ENCODE measurements at places on chromosomes 3 and 15.

DNA sequence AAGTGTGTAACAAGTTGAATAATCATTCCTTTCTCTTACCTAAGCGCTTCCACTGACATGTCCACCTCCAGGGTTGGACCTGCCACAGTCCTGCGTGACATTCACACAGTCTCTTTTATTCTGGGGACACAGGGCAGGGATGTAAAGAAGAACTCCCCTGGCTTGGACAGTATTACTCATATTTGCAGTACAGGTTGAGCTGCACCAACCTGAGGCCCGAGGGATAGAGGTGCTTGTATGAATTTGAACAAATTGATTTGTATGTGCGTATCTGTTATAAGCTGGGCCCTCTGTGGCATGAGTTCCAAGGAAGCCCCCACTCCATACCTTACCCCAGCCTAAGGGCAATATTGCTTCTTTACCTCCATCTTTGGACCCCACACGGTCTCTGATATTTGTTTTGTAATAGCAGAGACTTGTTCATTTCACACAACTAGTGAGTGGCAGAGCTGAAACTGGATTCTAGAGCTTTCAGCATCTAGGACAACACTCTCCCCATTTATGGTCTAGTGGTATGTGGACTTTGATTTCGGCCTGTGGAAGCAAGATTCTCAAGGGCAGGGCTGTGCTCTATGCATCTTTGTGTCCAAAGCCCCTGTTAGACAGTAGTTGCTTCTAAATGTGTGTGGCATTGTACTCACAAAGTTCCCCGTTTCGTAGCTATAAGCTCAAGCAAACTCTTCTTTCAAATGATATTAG, 39.2 kb downstream of the FAH start:
- DNase-seq: no peak

DNA sequence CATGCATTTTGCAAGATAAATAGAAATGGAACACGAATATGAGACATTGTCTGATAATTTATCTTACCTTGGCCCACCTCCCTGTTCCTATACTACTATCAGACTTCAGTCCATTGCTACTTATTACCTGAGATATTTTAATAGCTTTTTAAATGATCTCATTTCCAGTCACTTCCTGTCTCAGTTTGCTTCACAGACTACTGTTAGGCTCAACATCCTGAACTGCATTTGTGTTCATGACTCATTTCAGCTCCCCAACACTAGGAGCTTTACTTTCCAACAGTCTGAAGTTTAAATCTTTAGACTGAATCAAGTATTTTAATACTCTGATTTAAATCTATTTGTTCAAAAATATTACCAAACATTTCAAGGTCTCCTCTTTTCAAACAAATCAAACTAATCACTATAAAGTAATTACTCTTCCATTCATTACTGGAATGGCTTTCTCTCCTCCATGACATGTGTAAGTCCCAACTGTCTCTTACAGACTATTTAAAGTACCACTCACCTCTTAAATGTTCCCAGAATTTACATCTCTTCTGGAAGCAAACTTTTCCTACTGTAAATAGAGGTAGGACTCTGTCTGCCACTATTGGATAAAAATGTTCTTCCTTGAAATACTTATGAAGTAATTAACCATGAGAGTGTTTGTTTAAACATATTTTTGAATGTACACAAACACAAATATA, 1277.6 kb downstream of the ZPLD1 start:
- DNase-seq: no peak

DNA sequence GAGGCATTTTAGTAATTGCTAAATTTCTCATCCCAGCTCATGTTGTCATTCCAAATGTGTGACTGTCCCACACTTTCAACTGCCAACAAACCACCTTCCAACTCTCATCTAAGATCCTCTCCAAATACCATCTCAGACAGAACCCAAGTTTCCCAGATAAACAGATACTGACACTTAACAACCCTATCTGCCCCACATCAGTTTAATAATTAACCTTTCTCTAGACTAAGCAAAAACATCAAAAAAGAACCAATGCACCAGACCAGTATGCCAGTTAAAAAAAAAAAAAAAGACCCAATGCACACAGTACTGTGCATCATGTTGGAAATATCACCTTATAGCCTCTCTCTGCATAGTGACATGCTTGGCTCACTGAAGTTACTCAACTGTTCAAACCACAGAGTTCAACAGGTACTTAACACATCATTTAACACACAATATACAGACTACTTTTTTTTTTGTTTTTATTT, 5.5 kb downstream of the SFMBT1 start:
- no peak for DNase-seq

DNA sequence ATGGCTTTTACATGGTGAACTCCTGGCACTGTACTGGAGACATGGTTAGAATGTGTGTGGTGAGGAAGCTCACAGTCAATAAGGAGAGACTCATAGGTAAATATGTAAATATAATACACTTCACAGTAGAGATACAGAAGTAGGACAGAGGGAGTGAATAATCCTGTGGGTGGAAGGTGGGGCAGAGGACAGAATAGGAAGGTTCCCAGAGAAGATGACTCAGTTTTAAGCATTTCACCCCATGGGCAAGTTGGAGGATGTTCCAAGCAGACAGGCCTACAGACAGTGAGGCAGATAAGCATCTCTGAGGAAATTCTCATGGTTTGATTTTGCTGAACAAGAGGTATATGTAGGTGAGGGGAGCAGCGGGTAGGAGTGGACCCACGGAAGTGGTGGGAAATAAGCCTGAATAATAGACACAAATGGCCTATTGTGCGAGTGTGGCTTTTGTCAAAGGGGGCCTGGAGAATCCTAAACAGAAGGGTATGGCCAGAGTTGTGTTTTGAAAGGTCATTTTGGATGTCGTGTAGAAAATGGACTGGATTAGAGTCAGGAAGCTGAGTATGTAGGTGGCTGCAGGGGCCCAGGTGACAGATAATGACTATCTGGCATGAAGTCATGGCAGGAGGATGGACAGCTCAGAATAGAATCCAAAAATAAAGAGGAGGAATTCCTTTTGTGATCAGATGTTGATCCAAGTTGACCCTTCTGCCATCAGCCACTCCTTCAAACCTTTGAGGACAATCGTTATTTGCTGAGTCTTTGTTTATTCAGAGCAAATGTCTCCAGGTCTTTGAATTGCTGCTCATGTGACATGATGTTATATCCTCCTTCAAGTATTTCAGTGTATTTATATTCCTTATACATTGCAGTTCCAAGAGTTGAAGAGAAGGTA, 97.3 kb upstream of the THRB start:
- no peak for DNase-seq

DNA sequence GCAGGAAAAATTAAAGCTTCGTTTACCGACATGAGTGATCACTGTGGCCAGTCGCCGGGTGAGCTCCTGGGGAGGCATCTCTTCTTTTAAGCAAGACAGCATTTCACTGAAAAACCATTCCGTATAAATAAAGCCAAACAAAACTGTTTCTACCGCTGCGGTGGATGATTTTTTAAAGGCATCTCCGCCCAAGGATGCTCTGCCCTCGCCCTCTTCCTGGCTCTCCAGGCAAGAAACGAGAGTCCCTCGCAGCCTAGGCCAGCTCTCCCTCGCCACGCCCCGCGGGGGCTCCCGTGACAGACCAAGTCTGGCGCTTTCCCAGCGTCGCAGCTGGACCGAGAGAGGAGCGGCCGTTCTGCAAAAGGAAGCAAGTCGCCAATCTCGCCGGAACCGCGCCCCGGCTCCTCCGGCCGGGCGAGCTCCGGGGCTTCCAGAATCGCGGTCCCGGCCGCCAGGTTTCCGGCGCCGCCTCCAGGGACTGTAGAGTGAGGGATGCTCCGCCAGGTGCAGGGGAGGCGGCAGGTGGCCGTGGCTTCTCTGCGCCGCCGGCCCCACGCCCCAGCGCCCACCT, 458 bp downstream of the MCF2L2 start:
- DNase-seq: peak; percentile 36

GRCh38 chr15:62426387-62426956, 261.4 kb upstream of the C2CD4B start:
- no peak for DNase-seq

DNA sequence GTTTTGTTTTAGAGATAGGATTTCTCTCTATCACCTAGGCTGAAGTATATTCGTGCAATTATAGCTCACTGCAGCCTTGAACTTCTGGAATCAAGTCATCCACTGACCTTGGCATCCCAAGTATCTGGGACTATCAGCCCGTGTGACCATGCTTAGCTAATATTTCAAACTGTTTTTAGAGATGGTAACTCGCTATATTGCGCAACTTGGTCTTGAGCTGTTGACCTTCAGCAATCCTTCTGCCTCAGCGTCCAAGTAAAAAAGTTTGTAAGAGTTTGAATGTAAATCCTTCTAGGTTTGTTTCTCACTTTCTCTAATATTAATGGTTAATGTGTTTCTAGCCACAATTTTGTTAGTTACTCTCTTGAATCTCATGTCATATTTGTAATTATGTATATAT, 1243.5 kb upstream of the CADM2 start:
- no peak for DNase-seq

DNA sequence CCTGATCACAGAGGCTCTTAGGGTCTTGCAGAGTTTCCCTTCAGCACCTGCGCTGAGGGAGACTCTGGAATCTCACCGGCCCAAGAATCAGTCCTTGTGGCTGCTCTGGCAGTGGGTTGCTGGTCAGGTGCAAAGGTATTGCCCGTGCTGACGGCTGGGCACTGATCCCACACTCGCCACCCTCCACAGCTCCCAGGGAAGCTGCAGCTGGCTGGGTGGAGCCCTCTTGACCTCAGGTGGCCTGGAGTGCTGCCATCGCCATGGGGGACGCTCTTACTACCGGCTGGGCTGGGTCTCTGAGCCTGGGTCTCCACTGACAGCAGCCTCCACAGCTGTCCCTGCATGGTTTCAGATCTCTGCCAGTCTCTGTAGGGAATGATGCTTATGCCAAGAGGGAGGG, 52.6 kb upstream of the EPHB3 start:
- DNase-seq: no peak

DNA sequence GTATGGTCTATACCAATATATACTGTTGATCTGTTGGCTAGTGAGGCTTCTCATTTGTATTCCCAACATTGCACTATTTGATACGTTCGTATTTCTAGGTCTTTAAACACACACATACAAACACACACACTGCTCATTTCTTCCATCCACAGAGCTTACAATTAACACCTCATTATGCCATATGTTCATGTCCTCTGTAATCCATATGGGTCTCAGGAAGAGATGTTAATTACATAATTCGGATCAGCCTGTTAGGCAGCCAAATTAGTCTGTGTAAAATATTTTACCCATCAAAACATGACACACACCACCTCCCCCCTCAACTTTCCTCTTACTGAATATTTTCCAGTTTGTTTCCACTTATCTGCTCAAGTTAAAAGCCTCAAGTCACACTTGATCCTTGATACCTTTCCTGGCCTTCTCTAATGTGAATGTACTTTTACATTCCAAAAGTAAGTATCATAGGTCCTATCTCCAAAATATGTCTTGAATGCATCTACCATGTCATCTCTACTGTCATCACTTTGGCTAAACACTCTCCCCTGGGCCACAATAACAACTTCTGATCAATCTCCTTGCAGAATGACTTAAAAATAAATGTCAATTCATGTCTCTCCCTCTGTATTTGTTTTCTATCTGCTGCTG, 28.2 kb downstream of the EOGT start:
- DNase-seq: no peak

- no peak for DNase-seq
Observed at GRCh38 chr3:71872256-71872655, 87.3 kb upstream of the PROK2 start.

DNA sequence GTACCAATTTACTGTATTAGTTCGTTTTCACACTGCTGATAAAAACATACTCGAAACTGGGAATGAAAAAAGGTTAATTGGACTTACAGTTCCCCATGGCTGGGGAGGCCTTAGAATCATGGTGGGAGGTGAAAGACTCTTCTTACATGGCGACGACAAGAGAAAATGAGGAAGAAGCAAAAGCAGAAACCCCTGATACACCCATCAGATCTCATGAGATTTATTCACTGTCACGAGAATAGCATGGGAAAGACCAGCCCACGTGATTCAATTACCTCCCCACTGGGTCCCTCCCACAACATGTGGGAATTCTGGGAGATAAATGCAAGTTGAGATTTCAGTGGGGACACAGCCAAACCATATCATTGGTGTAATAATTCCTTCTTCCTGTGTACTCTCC, 69.6 kb downstream of the C3orf20 start:
- no peak for DNase-seq

GRCh38 chr3:70824078-70824477, 511.6 kb upstream of the MDFIC2 start:
- no peak for DNase-seq

DNA sequence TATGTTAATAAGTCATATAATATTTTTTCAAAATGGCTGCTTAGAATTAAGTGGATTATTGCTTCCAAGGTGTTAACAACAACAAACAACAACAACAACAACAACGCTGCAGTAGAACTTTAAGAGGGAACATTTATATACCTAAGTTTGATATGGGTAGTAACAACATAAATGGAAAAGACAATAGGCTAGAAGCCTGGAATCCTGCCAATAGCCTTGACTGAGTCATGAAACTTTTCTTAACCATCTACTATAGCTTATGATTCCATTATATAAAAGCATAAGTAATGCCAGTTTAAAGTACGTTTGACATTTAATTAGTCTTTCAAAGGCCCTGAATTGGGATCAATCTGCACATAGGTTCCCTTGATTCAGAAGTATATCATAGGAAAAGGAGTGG, 31.2 kb downstream of the SATB1 start:
- DNase-seq: no peak

DNA sequence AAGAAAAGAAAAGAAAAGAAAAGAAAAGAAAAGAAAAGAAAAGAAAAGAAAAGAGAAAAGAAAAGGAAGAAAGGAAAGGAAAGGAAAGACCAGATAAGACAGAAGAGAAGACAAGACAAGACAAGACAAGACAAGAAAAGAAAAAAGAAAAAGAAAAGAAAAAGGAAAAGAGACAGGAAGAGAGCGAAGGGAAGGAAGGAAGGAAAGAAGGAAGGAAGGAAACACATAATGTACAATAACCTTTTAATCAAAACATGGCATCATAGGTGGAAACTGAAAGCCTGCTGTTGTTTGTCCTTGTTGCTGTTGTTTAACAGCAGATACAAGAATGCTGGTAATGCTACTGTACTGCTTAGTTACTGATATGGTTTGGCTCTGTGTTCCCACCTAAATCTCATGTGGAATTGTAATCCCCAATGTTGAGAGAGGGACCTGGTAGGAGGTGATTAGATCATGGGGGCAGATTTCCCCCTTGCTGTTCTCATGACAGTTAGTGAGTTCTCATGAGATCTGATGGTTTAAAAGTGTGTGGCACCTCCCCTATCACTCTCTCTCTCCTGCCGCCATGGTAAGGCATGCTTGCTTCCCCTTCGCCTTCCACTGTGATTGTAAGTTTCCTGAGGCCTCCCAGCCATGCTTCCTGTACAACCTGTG, 67.3 kb downstream of the MCF2L2 start:
- no peak for DNase-seq

Data from NCI-H2171 (cell line).